ENCODE measurements at places on chromosomes 3 and 15. TPM values are rescaled to one million over a fixed set of nuclear protein-coding genes. Genes with fewer than 3 reads are reported as not detected.

Gene BOC
- 3.8 TPM for total RNA-seq

Gene NR1I2
- total RNA-seq: not detected

Gene CKMT1A
- total RNA-seq: 0.45 TPM

Gene HRG
- not detected for total RNA-seq

Gene ARMC8
- 30.0 TPM for total RNA-seq

Gene COX5A
- 95.1 TPM for total RNA-seq

Gene PLSCR4
- total RNA-seq: 0.75 TPM

Gene HAUS2
- total RNA-seq: 27.9 TPM

Gene AQP9
- not detected for total RNA-seq

Gene THSD4
- total RNA-seq: 33.2 TPM

Gene GOLGA6L7
- total RNA-seq: not detected

Gene PPP1R14D
- total RNA-seq: not detected

Gene DUOX1
- not detected for total RNA-seq

Gene IFRD2
- 133 TPM for total RNA-seq

Gene B3GALNT1
- not detected for total RNA-seq

Gene SRGAP3
- total RNA-seq: 6.5 TPM

Gene SLC6A11
- 0.04 TPM for total RNA-seq
